ENCODE measurements at places on chromosomes 16 and 17. TPM values are rescaled to one million over a fixed set of nuclear protein-coding genes. Genes with fewer than 3 reads are reported as not detected.

PDILT gene
- total RNA-seq: not detected

DYNLL2 gene
- 12.0 TPM for total RNA-seq

PIRT gene
- total RNA-seq: 0.10 TPM

MRPS34 gene
- total RNA-seq: 17.1 TPM

CDK5R1 gene
- total RNA-seq: 16.8 TPM

PRSS33 gene
- not detected for total RNA-seq

E2F4 gene
- 53.3 TPM for total RNA-seq

CACNG1 gene
- total RNA-seq: not detected

ETV4 gene
- not detected for total RNA-seq

FOXF1 gene
- under 0.01 TPM for total RNA-seq

PERCC1 gene
- total RNA-seq: 0.84 TPM

TNFRSF17 gene
- 0.21 TPM for total RNA-seq

GAST gene
- not detected for total RNA-seq

TBC1D26 gene
- 0.10 TPM for total RNA-seq

Data from mononuclear cell (primary cell).